ENCODE measurements at places on chromosomes 3 and 15.

- no peak for DNase-seq
Observed at GRCh38 chr3:14428087-14429033, 26.0 kb downstream of the SLC6A6 start.

DNA sequence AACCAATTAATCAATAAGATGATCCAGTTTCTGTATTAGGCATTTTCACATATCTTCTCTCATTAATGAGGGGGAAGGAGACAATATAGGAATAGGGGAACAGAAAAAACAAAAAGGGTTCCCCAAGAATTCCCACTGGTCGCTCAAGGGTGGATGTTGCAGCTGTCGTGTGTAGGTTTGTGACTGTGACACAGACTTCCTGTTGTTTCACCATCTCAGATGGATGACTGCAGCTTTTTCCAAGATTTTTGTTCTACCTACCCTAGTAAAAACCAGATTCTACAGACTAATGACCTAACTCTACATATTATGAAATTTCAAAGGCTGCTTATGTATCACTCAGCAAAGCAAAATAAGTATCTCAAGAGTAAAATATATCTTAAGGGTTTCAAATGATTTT is 73.7 kb upstream of the MB21D2 start:
- no peak for DNase-seq

- DNase-seq, result no peak
Observed at GRCh38 chr3:61936344-61936937, 375.1 kb downstream of the PTPRG start.

DNA sequence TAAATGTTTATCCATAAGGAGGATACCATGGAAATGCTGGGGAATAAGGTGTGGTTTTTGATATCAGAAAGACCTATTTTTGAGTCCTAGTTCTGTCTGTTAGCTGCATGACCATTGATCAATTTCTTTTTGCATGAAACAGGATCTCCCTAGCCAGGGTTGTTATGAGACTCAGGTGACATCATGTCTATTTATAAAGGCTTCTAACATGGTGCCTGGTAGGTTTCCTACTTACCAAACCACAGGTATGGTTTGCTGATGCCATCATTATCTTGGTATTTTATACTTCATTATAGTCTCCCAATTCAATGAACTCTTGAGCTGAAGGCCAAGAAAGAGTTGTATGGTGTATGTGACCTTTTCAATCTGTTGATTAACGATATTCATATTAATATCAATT is 144.0 kb downstream of the CLSTN2 start:
- no peak for DNase-seq

DNA sequence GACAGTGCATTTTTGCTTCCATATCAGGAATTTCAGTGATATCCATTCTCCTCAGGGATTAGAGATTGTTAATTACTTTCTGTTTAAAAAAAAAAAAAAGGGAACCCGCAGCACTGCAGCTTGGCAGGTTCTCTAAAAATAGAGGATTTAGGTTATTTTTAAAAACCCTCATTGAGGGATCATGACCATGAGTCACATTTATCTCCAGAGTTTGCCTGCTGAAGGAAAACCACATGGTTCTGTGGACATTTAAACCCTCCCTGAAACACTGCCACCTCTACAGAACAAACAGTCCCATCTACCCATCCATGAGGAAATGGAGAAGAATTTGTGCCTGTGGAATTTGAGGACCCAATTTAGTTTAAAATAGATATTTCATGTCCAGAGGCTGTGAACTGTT is 66.2 kb upstream of the UBE2E1 start:
- DNase-seq, result no peak

All from esophagus squamous epithelium (tissue), 5 donors.